ENCODE measurements at places on chromosomes 7 and 10.

- DNase-seq = peak; percentile 18
Measured at GRCh38 chr10:105837951-105838350, 1196.9 kb downstream of the SORCS3 start.

DNA sequence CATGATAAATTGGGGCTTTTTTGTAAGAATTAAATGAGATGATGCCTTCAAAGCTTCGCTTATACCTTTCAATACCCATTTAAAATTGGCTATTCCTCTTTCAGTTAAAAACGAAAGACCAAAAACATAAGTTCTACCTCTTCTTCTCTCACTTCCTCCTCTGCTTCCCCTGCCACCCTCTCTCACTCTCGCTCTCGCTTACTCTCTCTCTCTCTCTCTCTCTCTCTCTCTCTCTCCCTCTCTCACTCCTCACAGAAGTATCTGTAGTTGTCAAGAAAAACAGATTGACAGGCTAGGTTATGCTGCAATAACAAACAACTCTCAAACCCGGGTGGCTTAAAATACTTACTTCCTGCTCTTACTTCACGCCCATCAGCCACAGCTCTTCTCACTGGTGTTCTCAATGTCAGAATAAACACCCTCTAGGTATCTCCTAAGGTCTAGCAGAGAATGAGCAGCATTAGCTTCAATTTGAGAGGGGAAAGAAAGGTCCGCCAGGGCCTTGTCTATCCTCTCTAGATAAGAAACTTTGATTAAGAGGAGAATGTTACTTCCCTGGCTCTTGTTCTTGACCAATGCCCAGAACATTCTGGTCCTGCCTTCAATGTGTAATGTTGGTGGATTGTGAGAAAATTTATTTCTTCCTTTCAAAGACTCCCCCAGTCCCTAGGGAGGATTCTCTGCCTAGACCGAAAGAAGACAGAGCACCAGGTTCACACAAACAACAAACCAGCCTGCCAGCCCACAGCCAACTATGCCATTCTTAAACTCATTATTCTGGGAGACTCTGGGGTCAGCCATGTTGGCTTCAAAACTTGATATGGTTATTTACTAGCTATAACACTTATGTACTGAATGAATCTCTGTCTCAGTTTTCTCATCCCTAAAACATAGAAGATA, 1028.7 kb downstream of the XPNPEP1 start:
- DNase-seq = no peak

DNA sequence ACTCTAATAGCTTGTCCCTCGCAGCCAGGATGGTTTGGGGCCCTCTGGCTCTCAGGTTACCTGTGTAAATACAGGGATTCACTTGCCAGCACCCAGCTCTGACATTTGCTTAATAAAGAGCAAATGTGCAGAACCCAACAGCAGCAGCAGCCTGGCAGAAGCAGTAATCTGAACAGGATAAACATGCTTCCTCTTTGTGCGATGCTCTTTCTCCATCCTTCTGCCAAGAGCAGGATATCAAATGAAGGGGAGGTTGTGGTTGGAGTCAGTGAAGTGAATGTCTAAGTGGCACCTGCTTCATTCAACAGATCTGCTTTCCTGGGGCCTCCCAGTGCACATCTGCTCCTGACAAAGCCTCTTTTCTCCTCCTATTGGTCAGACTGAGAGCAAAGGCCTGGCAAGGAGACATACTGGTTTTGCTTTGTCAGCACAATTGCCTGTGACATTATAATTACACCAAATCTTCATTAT, 130.3 kb downstream of the NRF1 start:
- DNase-seq = peak; percentile 71

DNA sequence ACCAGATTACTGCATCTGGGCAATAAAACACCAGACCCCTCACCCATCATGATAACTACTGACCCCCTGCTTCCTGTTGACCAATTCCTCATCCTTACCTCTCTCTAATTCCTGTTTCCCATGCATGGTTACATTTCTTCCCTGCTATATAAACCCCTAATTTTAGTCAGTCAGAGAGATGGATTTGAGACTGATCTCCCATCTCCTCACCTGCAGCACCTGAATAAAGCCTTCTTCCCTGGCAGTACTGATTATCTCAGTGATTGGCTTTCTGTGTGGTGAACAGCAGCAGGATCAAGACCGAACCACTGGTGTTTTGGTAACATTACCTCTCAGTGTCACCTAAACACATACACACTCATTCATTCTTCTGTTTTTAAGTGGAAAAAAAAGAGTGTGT, 41.2 kb upstream of the SVIL start:
- no peak for DNase-seq

GRCh38 chr10:36023939-36024338, 381.8 kb upstream of the FZD8 start:
- DNase-seq = peak; percentile 8
